ENCODE measurements at places on chromosomes 3 and 15.

DNA sequence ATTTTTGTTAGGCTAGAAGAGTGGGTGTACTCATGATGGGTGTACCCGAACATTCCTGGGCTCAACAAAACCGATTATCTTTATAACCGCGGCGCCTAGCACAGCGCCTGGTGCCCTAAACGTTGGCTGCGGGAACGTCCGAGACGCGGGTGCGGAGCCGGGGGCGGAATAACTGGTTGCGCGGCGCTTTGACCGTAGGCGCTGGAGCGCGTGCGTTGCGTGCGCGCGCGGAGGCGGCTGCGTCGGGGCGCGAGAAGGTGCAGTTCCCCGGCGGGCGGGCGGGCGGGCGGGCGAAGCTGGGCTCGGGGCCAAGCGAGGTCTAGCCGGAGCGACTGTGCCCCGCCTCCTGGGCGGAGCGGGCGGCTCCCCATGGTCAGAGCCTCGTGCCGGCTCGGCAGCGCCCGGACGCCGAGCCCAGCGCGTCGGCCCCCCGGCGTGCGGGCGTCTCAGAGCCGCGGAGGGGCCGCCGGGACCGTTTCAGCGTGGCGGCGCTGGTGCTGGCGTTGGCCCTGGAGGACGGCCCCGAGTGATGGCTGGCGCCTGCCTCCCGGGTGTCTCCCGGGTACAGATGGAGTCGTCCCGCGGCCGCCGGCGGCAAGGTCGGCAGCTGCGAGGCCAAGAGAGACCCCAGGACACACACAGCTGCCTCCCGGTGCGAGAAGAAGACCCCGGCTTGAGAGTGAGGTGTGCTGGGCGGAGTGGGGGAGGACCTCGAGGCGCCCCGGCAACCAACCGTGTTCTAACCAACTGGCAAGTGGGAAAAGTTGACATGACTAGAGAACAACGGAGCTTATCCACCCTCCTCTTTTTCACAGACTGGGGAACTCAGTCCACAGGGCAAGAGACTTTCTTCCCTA, at the start of gene PLAAT1:
TSS of gene PLAAT1 (plus strand) at position 373 of the 857 bp plus-strand sequence. CDS start 14,429 bp downstream, outside the sequence.
- DNase-seq: peak; percentile 9

DNA sequence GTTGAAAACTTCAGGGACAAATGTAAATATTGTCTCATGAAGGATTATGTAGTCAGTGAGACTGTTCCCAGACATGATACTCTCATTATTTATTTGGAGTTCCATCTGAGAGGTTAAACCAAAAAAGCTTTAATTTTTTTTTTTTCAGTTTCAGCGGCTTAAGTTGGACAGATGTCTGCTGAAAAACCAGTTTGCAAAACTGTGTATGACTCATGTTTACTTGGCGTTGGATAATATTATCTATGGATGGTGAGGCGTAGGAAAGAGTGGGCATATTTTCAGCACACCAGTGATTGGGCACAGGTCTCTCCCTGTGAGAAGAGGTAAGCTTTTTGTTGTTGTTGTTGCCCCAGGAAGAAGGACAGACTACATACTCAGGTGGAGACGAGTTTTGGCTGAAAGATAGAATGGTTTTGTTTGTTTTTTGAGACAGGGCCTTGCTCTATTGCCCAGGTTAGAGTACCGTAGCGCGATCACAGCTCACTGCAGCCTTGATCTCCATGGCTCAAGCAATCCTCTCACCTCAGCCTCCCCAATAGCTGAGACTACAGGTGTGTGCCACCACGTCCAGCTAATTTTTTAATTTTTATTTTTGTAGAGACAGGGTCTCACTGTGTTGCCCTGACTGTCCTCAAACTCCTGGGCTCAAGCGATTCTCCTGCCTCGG, 16.4 kb upstream of the ANXA2 start:
- DNase-seq: no peak

GRCh38 chr3:17183951-17184550, 299.3 kb downstream of the PLCL2 start:
- DNase-seq: no peak

GRCh38 chr3:16504242-16504641, 9.3 kb downstream of the RFTN1 start:
- no peak for DNase-seq

- DNase-seq: no peak
These were observed 29.3 kb upstream of the TRAK1 start for GRCh38 chr3:42061713-42062380.

- no peak for DNase-seq
These were observed 134.2 kb downstream of the WDR72 start for GRCh38 chr15:53625260-53625659.

- DNase-seq: no peak
These were observed 44.8 kb downstream of the CCR4 start for GRCh38 chr3:32996048-32996754.

DNA sequence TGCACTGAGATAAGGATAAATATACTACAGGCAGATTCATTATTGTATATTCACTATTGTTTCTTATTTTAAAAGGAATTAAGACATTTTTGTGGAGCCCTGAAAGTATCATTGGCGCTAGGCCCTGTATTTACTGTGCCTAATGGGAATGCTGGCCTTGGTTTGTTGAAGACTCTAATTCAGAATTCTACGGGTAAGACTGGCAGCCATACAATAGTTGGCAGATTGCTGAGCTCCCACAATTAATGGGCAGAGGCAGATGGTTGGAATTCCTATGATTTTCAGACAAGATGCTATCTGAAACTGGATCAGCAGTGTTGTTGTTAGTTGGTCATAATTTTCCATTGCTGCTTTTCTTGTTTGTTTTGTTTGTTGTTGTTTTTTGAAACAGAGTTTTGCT, 14.7 kb downstream of the PGBD4 start:
- no peak for DNase-seq

DNA sequence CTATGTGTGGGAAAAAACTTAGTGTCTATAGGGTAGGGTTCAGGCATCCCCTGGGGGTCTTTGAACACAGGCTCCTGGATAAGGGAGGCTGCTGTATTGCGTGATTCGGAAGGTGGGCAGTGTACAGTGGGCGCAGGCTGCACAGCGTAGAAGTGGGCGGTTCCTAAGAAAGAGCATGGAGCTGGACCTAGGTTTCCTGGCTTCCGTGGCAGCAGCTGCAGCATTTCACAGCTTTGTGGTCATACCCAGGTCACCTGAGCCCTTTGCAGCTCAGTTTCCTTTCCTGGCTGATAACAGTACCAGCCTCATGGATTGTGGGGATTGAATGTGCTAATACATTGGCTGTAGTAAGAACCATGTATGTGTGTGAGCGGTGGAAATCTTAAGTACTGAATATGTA, 22.2 kb downstream of the CFAP100 start:
- DNase-seq: no peak

DNA sequence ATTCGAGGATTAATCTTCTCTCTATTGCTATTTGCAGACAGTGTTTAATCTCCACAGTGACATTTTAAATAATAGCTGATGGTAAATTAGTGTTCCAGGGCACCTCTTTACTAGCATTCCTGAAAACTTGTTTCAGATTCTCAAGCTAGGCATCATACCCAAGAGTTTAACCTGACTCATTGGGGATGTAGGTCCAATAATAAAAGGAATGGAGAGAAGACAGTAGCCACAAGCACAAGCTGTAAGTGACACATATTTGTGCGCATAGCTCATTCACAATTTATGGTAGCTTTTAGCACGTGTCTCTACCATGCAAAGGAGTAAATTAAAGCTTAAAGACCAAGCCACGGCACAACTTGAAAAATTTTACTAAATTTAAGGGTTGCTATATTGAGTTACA, 171.3 kb upstream of the FAM3D start:
- no peak for DNase-seq

DNA sequence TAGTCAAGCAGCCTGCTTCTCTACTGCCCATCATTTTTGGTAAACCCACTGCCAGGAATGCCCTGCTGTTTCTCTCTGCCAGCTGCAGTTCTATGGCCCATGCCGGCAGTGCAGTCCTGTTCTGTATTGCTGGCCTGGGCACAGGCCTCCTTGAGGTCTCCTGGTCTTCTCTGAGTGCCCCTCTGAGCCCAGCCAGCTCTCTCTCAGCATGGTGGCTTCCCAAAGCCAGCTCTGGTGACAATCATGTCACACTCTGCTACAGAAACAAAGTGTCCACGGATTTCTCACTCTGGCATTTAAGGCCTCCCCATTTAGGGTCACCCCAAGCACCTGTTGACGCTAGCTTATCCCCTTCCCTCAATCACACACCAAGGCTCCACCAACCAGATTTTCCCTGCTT, 24.5 kb downstream of the SRPRB start:
- no peak for DNase-seq

DNA sequence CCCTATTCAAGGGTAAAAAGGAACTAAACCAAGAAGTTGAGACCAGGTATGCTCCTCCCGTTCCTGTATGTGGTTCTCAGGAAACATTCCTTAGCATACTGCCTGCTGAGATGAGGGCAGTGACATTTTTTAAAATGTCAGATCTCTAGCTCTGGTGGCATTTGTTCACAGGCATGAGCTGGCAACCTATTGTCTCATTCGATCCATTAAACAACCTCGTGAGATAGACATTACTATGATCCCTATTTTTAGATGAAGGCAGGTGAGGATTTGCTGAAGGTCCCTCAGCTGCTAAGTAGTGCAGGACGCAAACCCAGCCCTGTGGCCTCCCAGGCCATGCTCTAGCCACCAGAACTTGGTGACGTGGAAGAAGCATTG, 74.9 kb downstream of the SIDT1 start:
- DNase-seq: no peak

GRCh38 chr3:14200841-14201240, 22.2 kb downstream of the LSM3 start:
- no peak for DNase-seq

GRCh38 chr3:12916159-12916558, 74.8 kb upstream of the RPL32 start:
- DNase-seq: peak; percentile 15

- DNase-seq: no peak
These were observed 837.5 kb downstream of the MCTP2 start for GRCh38 chr15:95068701-95069521.

GRCh38 chr3:185828755-185829154, 3.9 kb upstream of the IGF2BP2 start:
- DNase-seq: no peak
